ENCODE measurements at places on chromosomes 7 and 10. TPM values are rescaled to one million over a fixed set of nuclear protein-coding genes. Genes with fewer than 3 reads are reported as not detected.

SKIDA1 gene
- total RNA-seq = 1.3 TPM

NPC1L1 gene
- total RNA-seq = 0.09 TPM

OTUD1 gene
- total RNA-seq = 4.3 TPM

FAM241B gene
- 4.9 TPM for total RNA-seq

SEMA4G gene
- total RNA-seq = 1.7 TPM

SRRM3 gene
- 2.9 TPM for total RNA-seq

CDH23 gene
- under 0.01 TPM for total RNA-seq

GRCh38 chr7:42159130-42159529, 77.9 kb downstream of the GLI3 start:
- no peak for DNase-seq

DNA sequence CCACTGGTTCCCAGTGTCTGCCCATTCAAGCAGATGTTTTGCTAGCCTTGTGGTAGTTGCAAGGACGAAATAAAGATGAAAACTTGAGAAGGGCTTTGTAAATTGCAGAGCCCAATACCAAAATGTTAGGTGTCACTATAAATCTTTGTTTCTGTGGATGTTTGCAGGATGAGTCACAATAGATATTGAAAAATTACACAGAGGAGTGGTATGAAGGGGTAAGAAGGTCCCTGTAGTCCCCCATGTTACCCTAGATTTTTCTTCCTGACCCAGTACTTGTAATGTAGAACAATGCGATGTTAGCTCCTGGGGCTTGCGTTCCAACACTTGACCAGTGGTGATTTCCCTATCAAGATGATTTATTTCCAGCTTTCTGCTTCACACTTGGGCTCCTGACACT, 102.6 kb upstream of the LYZL1 start:
- no peak for DNase-seq

DNA sequence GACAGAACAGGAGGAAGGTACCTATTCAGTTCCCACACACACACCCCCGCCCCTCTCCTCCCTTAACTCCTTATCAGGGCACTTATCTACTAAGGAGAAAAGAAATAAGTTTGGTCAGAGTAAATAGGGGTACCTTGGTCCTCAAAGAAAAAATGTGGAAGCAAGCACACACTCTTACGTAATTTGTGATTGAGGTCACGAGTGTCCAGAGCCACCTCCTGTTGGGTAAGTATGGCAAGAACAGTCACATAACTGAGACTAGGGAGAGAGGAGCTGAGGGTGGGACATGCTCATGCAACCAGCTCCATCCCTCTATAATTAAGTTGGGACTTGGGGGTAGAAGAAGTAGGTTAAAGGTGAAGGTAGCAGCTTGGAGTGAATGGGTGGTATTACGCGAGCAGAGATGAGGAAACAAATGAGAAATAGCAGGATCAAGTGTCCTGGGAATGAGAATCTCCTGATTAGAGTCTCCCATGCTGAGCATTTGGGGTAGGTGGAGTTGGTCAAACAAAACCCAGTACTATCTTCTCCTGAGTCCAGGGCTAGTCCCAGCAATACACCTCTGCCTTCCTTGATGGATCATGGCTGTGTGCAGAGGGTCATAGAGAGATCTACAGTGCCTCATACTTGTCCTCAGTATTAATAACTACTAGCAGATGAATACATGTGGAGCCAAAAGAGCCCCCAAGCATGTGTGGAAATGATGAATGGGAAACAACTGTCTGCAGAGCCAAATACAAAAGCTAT, 77.1 kb downstream of the GSAP start:
- no peak for DNase-seq

DNA sequence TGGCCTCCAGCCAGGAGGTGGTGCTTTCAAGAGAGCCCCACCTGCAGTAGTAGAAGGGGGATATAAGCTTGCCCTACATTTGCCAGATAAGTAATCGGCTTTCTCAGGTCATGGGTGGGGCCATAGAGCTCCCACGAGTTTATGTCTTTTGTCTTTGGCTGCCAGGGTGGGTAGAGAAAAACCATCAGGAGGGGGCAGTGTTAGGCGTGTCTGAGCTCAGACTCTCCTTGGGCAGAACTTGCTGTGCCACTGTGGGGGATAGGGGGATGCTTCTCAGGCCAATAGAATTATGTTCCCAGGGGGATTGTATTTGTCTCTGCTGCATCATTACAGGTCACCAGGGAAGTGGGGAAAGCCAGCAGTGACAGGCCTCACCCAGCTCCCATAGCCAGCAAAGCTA, 12.3 kb upstream of the MRPS33 start:
- no peak for DNase-seq

DNA sequence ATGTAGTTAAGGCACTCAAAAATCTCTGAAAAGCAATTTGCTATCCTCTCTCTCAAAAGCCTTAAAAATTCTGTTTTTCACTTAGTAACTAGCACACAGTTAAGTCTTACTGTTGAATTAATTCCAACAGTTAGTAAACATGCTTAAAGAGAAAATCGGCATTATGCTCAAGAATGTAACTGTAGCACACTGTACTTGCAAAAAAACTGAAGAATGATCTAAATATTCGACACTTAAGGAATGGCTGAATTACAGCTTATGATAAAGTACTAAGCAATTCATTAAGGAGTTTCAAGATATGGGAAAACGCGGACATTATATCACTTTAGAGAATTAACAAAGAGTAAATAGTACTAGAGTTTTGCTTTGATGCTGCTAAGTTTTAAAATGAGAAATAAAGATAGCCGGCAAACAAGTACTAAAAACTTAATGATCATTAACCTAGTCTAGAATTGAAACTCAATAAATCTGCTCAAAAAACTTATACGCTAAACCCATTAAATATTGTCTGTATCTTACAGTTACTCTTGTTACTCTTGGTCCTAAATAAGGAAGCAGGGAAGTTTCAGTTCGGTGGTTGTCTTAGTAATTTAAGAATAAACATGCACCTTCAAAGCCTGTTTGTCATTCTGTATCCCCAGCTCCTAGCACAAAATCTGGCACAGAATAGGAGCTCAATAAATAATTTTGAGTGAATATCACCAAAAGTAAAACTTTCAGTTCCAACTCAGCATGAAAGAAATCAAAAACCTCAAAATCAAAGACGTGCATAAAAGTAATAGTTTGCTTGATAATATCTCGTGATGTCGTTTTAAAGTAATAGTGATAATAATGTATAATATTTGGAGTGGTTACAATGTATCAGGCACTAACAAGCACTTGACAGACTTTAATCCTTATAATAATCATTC, 1.2 kb downstream of the TRDMT1 start:
- no peak for DNase-seq

- no peak for DNase-seq
Measured at GRCh38 chr10:12687996-12688395, 313.5 kb downstream of the CCDC3 start.

GRCh38 chr10:94066411-94066810, 72.7 kb downstream of the PLCE1 start:
- DNase-seq = peak; percentile 40

DNA sequence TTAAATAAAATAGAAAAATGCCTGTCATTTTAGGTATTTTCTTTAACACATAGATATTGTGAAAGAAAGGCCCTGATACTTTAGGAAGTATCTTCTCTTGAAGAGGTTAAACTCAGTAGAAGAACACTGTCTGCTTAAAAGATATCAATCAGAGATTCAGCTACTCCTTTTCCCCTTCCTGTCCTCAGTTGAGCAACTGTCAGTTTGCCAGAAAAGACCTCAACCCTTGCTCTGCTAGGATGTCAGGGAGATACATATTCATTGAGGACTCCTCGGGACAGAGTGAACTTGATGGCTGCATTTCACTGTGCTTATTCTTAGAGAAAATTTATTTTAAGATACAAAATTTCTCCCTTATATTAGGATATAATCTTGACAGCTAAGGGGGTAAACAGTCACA, 173.6 kb upstream of the CACNA2D1 start:
- DNase-seq = no peak

GRCh38 chr10:119461380-119461779, 81.1 kb downstream of the RGS10 start:
- DNase-seq = no peak

All from NCI-H460 (cell line).